ENCODE measurements at places on chromosomes 5 and 9.

- no peak for DNase-seq
Observed at GRCh38 chr9:29012911-29013310, 1439.6 kb upstream of the C9orf72 start.

DNA sequence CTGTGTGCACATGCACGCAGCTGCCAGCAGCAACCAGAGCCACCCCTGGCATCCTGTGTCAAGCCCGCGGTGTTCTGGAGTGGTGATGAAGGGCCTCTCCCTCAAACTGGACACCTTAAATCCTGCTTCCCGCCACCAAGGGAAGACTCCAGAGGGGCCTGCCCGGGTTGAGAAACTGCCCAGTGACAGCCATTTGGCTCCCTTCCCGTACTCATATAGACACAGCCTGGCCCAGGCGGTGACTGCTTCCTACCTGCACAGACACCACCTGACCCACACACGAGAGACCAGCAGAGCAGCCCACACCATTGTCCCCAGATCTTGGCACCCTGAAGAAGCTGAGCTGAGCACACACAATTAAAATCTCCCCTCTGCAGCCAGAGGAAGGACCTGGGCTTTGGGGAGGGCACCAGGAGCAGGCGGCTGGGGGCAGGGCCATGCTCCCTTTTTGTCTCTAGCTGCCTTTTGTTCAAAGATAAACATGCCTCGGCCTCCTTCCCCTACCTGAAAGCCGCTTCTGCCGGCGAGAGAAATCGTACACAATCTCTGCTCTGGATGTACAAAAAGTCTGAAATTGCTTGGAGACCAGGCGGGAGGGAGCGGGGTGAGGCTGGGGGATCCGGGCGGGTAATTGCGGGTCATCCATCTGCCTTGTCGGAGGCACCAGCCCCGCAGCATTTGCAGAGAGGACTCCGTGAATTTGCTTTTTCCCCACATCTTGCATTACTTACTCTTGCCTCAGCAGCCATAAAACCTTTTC, 78.4 kb downstream of the TSPAN17 start:
- no peak for DNase-seq

- no peak for DNase-seq
Observed at GRCh38 chr5:35067985-35068384, 20.2 kb upstream of the AGXT2 start.

DNA sequence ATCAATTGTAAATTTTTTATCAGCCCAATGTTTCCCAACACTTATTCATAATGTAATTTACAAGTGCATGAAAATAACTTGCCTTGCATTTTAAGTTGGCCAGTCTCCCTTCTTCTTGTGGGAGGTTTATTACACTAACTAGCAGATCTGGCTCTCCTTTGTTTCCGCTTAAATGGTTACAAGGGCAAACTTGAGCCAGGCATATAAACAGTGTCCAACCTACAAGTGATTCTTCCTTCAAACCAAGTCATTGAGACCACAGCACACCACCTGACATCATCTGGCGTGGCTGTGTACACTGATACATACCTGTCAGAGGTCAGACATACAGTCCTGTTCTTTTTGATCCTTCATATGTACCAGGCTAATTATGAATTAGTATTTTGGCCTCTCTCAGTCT, 80.1 kb downstream of the ALDH1A1 start:
- DNase-seq, result no peak

- no peak for DNase-seq
Observed at GRCh38 chr9:124262649-124262972, 4.9 kb downstream of the NEK6 start.

DNA sequence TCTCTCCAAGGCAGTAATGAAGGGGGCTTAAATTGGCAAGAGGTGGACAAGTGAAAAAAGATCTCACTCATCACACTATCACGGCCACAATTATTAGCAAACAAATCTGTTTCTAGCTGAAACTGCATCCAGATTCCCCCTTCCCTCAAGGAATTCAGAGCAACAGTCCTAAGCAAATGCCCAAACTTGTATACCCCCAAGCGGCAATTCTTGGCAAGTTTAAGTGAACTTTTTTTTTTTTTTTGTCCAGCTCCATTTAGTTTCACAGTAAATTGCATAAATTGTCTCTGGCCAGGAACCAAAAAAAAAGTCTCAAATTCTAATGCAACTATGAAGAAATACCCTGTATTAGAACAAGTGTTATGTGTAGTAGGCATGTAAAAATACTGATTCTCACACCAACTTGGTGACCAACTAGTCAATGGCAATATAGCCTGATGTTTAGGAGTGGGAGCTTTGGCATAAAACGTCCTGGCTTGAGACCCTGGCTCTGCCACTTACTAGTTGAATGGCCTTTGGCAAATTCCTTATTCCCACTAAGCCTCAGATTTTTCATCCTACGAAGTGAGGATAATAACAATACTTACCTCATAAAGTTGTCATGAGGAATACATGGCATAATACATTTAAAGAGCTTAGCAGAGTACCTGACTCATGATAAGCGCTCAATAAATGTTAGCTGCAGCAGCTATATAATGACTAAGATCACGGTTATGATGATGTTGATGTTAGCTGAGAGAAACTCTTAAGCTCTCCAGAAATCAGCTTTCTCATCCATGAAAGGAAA, 193.2 kb downstream of the ADAMTSL1 start:
- no peak for DNase-seq

GRCh38 chr5:107663697-107664096, 7.0 kb downstream of the EFNA5 start:
- no peak for DNase-seq

DNA sequence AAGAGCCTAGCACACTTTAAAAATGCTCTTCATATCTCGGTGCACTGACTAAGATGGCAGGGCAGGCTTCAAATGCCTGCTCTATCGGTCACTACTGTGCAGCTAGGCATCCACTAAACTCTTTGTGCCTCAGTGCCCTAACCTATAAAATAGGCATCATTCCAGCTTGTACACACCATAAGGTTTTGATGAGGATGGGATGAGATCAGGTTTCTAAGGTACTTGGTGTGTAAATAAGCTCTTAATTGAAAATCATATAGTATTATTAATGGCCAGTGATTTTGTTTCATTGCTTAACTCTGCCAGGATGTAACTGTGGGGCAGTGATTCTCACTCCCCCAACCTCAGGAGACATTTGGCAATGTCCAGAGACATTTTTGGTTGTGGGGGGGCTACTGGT, 78.5 kb downstream of the ALDH1A1 start:
- DNase-seq, result no peak

GRCh38 chr9:101711330-101711941, 27.0 kb downstream of the GRIN3A start:
- DNase-seq, result peak; percentile 67

- DNase-seq, result no peak
Observed at GRCh38 chr5:56169281-56169680, 63.8 kb downstream of the ANKRD55 start.

All from WERI-Rb-1 (cell line).